ENCODE measurements at places on chromosomes 2 and 18.

GRCh38 chr2:55733335-55733734, 39.7 kb upstream of the PNPT1 start:
- no peak for DNase-seq

DNA sequence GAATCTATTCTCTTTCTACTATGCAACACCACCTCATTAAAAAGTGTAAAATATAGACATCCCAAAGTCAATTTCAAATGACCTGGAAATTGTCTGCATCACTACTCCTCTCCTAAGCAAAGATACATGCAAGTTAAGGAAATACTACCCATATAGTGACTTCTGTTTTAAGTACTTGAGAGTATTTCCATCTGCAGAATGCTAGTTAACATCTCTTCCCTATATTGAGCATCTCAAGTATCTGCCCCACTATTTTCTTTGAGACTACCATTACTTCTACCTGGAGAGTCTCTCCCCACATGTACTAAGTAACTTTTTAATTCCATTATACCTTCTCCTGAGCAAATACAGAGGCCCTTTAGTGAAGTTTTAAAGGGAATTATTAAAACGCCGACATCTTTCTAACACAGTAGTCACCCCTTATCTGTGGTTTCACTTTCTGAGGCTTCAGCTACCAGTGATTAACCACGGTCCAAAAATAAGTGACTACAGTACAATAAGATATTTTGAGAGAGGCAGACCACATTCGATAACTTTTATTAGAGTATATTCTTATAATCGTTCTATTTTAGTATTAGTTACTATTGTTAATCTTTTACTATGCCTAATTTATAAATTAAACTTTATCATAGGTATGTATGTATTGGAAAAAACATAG, 21.8 kb downstream of the CWC22 start:
- DNase-seq = no peak

DNA sequence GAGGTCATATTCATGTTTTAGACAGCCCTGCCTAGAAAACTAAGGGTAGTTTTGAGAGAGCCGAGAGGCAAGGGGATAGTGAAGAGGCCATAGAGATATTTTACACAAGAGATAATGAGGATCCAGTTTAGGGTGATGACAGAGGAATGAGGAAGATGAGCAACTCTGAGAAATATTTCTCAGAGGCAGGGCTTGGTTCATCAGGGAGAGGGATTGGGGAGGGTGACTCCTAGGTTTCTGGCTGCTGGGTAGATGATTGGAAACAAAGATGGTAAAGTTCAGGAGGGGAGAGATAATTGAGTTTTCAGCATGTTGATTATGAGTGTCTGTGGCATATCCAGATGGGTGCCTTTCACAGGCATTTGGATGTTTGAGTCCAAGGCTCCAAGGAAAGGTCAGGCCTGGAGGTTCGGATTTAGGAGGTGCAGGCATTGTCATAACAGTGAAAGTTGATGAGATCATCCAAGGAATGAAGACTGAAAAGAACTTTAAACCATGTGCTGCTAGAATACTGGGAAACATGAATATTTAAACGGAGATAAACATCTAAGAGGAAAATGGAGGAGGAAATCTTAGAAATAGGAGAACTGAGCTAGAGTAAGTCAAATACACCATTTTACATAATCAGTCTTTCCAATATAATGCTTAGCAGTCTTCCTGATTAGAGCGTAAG, 7.4 kb downstream of the MYL12B start:
- no peak for DNase-seq

DNA sequence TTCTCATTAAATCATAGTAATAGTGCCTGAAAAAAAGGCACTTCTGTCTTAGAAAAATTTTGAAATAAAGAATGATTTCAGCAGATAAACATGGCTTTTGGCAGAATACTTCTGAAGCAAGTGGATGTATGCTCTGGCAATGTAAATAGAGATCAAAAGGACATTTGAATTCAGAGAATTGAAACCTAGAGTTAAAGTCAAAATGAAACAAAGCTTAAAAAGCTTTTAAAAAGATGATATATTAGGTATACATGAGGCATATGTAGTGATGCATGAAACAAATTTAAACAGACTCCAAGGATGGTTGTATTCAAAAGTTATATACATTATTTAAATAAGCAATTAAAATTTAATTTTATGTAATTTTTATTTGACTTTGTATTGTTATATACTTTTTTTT, 1344.5 kb upstream of the TMEFF2 start:
- no peak for DNase-seq

- DNase-seq = no peak
These were observed 262.4 kb downstream of the INSIG2 start for GRCh38 chr2:118350621-118351020.

DNA sequence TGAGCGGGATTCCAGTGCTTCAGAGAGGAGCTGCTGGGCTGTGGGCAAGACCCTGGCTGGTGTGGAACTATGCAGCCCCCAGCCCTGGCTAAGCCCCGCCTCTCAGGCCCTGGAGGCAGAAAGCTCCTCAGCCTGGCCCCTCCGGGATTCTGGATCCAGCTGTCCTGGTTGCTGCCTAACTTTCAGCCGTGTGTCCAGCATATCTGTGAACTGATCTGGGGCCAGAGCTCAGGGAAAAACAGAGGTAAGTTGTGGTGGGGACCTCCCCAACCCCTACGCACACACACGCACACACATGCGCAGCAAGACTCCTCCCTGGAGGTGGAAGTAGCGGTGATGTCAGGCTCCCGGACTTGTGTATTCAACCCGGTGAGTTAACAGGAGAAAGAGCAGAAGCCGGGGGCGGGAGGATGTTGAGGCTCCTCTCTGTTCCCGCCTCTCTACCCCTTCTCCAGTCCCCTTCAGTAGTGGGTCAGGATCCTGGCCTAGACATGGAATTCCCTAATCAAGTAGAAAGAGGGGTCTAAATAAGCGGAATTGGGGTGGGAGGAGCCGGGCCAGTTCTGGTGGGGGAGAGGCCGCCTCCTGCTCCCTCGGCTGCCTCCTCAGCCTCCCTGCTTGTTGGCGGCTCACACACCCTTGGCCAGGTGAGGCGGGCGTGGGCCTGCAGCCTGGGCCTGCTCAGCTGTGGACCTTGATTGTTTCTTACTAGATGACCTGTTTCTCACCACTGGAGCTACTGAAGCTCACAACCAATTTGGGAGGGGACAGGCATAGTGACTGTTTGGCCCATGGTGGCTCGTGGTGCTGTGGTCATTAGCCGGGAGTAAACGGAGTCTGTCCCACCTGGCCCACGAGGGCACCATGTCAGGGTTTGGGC, 33.4 kb downstream of the SIX2 start:
- DNase-seq = no peak

- no peak for DNase-seq
These were observed 39.6 kb downstream of the LHCGR start for GRCh38 chr2:48715956-48716355.

- no peak for DNase-seq
These were observed 291.2 kb downstream of the ALPK2 start for GRCh38 chr18:58337686-58338085.

DNA sequence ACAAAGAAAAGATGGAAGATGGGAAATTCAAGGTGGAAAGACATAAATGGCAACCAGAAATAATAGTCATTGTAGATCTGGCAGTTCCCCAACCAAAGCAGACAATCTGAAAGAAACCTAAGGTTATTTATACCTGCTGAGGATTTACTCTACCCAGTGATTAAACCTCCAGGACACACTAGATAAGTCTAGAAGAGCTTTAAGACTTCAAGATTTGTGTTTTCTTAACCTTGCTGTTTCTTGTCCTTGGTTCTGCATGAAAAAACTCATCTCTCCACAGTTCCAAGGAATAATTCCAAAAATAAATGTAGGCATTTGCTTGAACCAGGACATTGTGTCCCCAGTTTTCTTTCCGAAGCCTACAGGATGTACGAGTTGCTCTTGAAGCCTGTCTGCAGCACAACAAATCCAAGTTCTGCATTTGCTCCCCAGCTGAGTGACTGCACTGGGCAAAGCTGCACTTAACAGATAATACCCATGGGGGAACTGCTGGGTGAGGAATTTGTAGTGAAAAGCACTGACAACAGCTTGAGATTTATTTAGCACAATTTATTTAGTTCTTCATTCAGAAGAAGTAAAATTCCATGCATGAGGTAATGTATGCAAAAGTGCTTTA, 19.8 kb downstream of the DTNA start:
- DNase-seq = no peak

GRCh38 chr2:165905854-165906253, 47.7 kb downstream of the TTC21B start:
- DNase-seq = no peak

Measured in activated CD4-positive, alpha-beta T cell treated with anti-CD3 and anti-CD28 coated beads, Interleukin-2, amount 50 U/mL, for 48 hours (primary cell).